ENCODE measurements at places on chromosomes 3 and 15. TPM values are rescaled to one million over a fixed set of nuclear protein-coding genes. Genes with fewer than 3 reads are reported as not detected.

PLA2G4B gene
- polyA plus RNA-seq, result 6.3 TPM

DPPA2 gene
- polyA plus RNA-seq, result not detected

ARF4 gene
- polyA plus RNA-seq, result 201 TPM

NEK10 gene
- 0.16 TPM for polyA plus RNA-seq

KAT2B gene
- 3.7 TPM for polyA plus RNA-seq

DNA sequence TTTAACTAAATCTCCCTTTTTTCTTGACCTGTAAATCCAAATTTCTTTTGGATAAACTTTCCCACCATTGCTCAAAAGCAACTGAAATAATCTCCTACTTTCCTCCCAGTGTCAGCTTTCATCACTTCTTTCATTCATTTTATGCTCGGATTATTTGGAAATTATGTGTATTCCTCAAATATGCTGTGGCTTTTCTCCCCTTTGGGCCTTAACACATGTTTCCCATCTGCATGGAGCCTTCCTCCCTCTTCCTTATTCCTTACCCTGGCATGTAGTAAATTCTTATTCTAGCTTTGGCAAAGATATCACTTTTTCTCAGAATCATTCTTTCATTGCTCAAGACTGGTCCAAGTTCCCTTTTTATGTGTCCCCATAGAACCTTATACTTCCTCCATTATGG, 41.8 kb upstream of the TUSC7 start:
- DNase-seq, result no peak

DNA sequence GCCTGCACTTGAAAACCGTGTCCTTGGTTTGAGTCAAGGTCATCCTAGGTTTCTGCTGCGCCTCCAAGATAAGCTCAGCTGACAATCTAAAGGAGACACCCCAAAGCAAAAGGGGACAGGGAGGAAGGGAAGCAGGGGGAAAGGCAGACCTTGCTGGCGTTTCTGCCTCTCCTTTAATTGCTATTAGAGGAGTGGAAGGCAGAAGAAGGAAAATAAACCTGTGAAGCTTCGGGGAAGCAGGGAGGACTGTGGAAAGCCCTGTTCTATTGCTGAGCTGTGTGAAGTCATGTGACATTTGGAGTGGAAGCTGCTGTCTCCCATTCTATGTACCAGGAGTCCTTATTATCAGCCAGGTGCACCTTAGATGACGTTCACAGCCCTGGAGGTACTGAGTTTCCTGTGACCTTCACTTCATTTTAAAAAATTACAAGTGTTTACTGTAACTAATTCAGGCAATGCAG, 21.5 kb upstream of the CHD2 start:
- no peak for DNase-seq

- no peak for DNase-seq
These were observed 486.8 kb upstream of the THBS1 start for GRCh38 chr15:39094116-39094515.

- DNase-seq, result no peak
These were observed 180.6 kb downstream of the FAM43A start for GRCh38 chr3:194866236-194866635.

Data from GM12878 (cell line).